Panc1 (cell line): ENCODE measurements at places on chromosomes 6 and 20.

GRCh38 chr6:137882225-137882961, 15.3 kb downstream of the TNFAIP3 start:
- no peak for DNase-seq

DNA sequence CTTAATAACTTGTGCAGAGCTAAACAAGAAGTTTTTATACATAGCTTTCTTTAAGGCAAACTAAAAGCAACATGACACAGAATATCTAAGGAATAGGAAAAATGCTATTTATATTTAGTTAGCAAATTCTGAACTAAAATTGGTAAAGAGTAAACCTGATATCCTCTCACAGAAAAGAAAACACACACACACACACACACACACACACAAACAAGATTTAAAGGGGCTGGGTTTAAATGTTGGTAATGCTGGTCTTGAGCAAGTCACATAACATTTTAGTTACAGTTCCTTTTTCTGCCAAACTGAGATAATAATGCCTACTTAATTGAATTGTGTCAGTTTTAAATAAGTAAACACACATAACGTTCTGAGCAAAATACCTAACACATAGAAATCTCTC, 1.6 kb downstream of the TRDN start:
- no peak for DNase-seq

GRCh38 chr20:17460119-17460518, 71.1 kb downstream of the BFSP1 start:
- DNase-seq: no peak

DNA sequence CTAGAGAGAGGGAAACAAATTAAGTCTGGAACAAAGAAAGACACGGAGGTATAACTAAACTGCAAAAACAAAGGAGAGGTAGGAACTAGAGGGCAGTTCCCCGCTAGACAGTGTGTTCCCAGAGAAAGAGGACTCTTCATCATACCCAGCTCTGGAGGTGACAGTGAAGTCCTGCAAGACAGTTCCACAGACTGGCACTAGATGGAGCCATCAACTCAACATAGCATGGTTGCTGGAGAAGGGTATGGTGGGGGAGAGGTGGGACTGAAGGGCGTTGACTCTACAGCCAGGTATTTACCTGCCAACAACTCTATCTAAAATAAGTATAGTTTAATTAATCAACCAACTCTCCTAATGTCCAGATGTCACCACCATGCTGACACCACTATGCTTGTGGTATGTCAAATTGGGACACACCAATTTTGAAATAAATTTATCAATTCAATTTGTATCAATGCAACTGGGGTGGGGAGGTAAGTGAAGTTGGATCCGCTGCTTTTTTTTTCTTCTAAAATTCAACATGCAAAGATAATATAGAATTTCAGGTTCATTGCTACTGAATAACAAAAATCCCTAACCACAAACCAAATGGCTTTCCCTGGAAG, 9.7 kb downstream of the BACH2 start:
- no peak for DNase-seq

GRCh38 chr20:9093218-9093957, 24.5 kb downstream of the PLCB4 start:
- DNase-seq: no peak

GRCh38 chr6:151436802-151437201, 15.1 kb downstream of the RMND1 start:
- DNase-seq: no peak

DNA sequence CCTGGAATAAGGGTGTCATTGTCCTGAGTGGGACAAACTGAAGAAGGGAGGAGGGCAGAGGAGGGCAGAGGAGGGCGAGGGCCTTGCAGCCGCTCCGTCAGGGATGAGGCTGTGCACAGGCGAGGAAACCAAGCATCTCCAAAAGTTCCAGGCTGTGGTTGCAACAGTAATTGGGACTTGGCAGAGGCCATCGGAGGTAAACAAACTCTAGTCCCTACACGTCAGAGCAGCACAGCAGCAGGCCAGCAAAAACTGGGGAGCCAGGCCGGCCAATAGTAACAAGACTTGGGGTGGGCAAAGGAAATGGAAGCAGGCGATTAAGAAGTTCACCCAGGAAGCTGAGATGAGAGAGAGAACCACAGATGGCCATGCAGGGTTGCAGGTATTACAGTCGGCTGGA, 142.8 kb downstream of the SMOC2 start:
- no peak for DNase-seq

DNA sequence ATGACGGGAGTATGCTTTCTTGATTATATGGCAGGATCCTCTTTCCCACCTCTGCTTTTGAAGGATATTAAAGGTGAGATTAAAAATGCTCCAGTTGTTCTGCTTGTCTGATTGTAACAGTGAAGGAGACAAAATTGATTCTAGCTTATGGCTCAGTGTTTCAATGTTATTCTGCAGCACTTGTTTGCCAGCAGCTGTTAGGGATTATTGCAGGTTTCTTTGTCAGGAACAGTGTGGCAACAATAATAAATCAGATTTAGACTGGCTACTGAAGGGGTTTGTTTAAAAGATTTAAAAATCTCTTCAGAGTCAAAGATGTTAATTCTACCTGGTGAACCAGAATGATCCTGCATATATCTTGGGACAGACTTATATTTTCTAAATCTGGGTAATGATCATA, 126.9 kb downstream of the LAMA2 start:
- DNase-seq: no peak

GRCh38 chr20:9615766-9616454, 101.5 kb downstream of the LAMP5 start:
- DNase-seq: no peak

GRCh38 chr6:170011204-170012036, 260.0 kb downstream of the ERMARD start:
- no peak for DNase-seq

DNA sequence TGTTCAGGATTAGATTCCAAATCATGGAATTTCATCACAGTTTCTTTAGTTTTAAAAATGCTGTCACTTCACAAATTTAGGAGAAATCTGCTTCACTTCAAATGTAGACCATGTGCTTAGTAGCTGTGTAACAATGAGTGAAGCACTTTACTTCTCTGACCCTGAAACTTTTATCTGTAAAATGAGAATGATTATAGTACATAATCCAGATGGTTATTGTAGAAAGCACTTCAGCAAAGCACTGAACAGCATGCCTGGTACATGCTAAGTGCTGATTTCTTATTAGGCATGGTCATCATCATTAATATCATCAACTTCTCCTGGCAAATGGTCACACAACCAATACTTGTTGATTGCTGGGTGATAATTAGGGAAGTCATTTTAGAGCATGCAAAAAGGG, 705.0 kb downstream of the EPHA7 start:
- DNase-seq: no peak

GRCh38 chr6:43979525-43979924, 147.7 kb downstream of the MRPL14 start:
- no peak for DNase-seq

- no peak for DNase-seq
Observed at GRCh38 chr20:24164360-24164759, 175.8 kb upstream of the GGTLC1 start.

- no peak for DNase-seq
Observed at GRCh38 chr20:44039741-44040140, 125.1 kb downstream of the TOX2 start.

DNA sequence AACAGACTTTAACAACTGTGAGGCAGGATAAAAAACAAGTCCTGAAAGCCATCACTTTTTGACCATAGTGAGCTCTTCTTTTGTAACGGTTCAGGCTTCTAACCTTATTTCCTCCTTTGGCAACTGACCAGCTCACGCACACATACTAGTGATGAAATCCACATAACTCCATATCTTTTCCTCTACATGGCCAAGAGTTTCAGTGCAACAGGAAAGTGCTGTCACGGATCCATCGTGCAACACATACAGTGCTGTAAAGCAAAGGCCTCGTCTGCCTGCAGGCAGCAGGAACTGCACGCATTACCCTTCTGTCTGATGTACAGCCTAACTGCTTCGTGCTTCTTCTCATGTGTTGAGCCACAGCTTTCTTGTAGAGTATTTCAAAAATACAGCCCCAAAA, 108.5 kb downstream of the EPM2A start:
- DNase-seq: no peak

GRCh38 chr6:129623008-129623732, 86.8 kb downstream of the ARHGAP18 start:
- no peak for DNase-seq

DNA sequence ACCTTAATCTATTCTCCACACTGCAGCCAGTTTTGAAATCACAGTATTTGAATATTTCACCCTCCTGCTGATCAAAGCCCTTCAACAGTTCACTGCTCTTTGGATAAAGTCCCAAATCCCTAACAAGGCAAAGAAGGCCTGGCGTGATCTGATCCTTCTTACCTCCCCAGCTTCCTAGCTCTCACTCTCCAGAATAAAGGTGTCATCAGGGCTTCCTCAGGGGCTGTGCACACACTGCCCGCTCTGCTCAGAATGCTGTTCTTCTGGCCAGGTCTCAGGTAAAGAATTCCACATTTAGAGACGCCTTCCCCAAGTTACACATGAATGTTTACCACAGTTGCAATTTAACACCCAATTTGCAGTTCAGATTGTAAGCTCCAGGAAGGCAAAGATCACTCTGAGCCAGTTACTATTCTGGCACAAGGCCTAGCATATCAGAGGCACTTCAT, 58.9 kb upstream of the MCM9 start:
- no peak for DNase-seq

- no peak for DNase-seq
Observed at GRCh38 chr6:52297433-52297832, 12.9 kb upstream of the MCM3 start.

GRCh38 chr6:63683071-63683603, 47.5 kb downstream of the PHF3 start:
- no peak for DNase-seq

GRCh38 chr6:21972516-21972915, 324.3 kb downstream of the PRL start:
- no peak for DNase-seq

DNA sequence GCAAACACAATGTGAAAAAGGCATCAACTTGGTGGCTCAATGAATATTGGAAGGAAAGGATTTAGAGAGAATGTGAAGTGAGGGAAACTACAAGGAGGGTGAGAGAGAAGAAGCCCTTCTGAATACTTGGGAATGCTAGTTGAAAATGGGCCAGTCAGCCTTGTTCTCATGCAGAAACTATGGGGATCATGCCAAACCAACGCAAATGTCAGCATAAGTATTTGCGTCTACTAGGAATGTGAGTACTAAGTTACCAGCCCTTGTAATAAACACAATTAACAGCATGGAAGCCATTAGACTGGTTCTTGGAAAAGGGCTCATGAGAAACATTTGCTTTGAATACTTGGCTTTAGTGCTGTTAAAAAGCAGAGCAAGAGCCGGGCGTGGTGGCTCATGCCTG, 54.9 kb upstream of the AIG1 start:
- no peak for DNase-seq

- no peak for DNase-seq
Observed at GRCh38 chr20:51122931-51123658, 100.2 kb upstream of the KCNG1 start.

GRCh38 chr6:151004383-151005024, 139.0 kb downstream of the MTHFD1L start:
- DNase-seq: peak; percentile 87

GRCh38 chr6:127904160-127904559, 3.3 kb upstream of the THEMIS start:
- DNase-seq: no peak

DNA sequence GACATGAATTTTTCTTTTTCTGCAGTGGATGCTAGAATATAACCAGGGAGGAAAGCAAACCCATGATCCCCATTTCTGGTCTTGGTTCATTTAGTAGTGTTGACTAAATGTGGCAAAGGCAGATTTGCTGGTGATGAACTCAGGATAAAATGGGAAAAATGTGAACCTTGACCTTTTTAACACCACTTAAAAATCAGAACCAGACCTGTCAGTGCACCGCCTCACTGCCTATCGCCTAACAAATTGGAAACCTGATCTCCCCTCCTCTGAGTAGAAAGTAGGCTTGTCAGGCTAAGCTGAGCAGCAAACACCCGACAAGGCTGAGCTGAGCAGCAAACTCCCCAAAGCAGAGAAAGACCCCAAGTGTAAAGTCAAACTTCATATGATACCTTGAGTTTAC, 254.8 kb downstream of the FOXC1 start:
- no peak for DNase-seq

GRCh38 chr6:148329596-148330381, 12.8 kb upstream of the SASH1 start:
- DNase-seq: no peak

- no peak for DNase-seq
Observed at GRCh38 chr6:34523441-34524206, 32.5 kb downstream of the SPDEF start.

- DNase-seq: no peak
Observed at GRCh38 chr6:105382958-105383357, 19.9 kb downstream of the PREP start.

- DNase-seq: no peak
Observed at GRCh38 chr6:137222381-137222780, 3.2 kb upstream of the IFNGR1 start.

DNA sequence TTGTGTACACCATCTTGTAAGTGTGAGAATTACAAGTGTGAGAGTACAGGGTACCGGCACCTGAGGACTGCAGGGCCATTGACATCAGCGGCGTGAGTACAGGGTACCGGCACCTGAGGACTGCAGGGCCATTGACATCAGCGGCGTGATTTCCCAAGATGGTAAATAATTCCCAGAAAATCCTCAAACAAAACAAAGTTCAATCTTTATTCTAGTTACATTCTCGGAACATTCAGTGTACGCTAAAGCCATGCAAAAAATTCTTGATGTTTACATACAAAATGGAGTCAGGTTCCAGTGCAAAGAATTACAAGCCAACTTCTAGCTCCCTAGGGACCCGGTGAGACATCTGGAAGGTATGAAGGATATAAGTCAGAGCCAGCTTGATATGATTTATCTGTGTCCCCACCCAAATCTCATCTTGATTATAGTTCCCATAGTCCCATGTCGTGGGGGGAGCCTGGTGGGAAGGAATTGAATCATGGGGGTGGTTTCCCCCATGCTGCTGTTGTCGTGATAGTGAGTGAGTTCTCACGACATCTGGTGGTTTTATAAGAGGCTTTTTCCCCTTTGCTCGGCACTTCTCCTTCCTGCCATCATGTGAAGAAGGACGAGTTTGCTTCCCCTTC, 172.7 kb downstream of the TTLL2 start:
- no peak for DNase-seq

DNA sequence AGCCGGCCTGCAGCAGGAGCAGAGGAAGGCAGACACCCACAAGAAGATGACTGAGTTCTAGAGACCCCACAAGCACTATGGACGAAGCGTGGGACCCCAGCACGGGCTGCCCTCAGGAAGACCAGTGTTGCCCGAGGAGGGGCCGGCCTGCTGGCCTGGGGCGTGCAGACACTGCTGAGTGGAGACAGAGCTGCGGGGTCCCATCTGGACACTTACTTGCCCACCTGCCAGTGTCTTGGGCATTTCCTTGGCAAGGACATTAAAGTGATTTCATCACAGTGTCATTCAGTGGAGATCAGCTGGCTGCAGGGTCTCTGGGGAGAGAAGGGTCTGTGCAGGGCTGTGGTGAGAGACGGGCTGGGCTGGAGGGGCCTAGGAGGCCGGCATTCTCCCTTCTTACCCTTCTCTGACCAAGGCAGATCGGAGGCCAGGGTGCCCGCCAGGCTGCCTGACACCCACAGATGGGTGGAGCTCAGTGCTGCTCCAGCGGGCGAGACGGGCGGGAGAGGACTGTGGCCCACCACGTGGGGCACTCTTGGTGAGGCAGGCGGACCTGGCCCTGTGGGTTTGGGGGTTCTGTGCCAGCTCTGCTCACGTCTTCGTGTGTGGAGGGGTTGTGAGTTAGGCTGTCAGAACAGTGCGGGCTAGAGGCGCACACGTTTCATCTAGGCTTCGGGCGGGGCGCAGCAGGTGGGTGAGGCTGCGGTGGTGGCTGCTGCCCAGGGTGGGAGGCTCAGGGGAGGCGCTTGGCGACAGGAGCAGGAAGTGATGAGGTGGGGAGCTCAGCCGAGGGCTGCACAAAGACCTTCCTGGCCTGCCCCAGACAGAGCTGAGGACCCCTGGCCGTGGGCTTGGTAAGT, at the start of gene LIME1:
TSS of gene LIME1 (plus strand) at position 806 of the 860 bp plus-strand sequence. CDS start 886 bp downstream, outside the sequence.
- no peak for DNase-seq
